ENCODE measurements at places on chromosomes 2 and 18.

GRCh38 chr2:209451209-209451834, 27.5 kb downstream of the MAP2 start:
- DNase-seq: no peak

GRCh38 chr2:230634146-230634545, 78.5 kb upstream of the CAB39 start:
- no peak for DNase-seq

DNA sequence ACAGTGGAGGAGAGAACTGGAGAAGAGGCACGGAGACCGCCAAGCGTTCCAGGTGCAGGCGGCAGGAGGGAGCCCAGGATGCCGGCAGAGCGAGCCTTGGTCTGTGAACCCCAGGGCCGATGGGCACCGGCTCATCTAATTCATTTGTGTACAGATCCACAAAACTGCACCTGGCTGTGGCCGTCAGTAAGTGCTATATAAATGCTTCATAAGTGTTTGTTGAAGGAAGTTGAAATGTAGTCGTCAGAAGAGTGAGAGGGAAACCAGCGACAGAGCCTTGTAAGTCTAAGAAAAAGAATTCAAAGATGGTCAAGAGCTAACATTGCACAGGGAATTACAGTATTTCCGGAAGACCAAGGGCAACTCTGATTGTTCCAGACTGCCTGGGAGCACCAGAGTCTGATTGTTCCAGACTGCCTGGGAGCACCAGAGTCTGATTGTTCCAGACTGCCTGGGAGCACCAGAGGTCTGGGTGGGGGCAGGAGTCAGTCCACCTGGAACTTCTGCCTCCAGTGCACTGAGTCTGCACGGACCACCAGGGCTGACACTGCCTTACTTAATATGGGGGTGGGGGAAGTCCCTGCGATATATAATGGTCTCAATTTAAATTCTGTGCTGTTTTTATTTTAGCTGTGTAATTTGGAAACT, 112.3 kb downstream of the BCL2 start:
- no peak for DNase-seq

DNA sequence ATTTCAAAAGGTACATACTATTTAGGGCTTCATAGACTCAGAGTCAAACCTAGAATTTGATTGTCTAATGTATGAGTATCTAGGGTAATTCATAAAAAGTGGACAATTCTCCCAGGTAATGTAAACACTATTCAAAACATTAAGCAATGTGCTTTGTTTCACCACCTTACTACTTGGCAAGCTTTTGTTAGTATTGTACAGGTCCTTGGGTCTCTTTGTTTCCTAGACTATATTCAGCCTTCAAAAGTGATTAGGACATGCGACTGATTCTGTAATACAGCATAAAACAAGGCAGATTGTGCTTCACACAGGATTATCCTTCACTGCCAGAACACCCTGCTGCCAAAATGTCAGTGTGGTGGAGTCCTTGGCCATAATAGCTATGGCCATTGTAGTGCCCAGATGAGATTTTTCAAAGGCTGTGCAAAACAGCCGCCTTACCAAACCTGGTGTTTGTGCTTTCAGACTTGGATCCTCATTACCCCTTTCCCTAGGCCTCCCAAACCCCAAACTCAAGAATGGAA, 90.1 kb upstream of the CAVIN2 start:
- DNase-seq: no peak

- no peak for DNase-seq
Measured at GRCh38 chr2:128263902-128264331, 54.8 kb downstream of the HS6ST1 start.

DNA sequence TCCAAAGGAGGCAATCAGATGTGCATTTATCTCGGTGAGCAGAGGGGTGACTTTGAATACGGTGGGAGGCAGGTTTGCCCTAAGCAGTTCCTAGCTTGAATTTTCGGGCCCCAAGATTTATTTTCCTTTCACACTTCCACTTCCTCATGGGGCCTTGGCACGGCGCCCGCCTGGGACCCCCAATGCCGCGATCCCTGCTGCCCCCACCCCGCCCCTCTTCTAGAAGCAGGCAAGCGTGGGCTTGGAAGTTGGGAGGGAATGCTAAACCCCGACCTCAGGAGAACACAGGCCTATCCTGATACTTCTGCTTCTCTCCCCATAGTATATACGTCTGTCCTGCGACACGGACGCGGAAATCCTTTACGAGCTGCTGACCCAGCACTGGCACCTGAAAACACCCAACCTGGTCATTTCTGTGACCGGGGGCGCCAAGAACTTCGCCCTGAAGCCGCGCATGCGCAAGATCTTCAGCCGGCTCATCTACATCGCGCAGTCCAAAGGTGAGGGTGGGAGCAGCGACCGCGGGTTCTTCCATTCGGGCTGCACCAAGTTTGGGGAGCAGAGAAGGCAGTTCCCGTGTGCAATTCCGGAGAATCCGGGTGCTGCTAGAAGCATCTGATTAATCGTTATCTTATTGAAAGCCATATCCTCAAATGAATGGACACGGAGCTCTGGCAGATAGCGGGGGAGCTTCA, 21.6 kb downstream of the TRPM8 start:
- no peak for DNase-seq

DNA sequence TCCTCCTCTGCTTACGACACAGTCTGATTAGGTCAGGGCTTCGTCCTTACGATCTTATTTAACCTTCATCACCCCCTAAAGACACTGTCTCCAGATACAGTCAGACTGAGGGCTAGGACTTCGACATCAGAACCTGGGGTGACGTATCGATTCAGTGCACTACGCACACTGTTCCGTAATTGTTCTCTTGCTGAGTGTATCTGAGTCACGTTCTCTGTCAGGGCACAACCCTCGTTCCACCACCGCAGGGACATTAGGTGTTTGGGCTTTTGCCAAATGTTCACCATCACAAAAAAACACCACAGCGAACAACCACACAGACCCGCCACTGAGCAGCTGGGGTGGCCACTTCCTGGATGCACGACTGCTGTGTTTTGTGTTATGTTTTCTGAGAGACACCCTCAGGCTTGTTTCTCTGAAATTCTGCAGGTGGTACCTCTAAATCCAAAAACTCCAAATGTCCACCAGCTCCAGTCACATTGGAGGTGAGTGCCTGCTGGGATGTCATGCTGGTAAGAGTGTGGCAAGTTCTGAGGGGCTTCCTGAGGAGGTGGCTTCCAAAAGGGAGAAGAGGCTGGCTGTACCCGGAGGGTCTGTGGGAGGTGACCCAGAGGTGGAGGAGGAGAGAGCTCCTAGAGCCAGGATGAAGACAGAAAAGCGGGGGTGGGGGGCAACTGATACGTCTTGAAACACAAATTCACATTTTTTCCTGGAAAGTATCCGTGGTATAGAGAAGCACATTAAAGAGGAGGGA, 66.6 kb downstream of the ADNP2 start:
- no peak for DNase-seq

DNA sequence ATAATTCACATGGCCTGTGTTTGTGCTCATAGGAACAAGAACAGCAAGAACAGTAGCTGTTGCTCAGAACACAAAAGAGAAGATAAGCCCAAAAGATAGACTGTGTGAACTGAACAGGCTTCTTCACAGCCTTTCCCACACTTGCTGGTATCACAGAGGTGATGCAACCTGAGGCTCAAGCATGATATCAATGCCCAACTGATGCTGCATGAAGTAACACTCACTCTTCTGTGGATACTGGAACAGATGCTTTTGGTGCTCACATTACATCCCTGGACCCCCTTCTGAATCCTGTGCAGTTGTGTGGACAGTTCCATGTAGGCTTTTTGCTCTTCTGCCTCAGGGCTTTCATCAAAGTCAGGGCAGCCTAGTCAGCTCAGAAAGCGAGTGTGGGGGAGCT, 88.4 kb upstream of the RND3 start:
- peak; percentile 35 for DNase-seq

GRCh38 chr2:53896864-53897263, 37.1 kb upstream of the GPR75 start:
- peak; percentile 47 for DNase-seq

GRCh38 chr2:195910570-195910969, 158.1 kb downstream of the DNAH7 start:
- DNase-seq: no peak

GRCh38 chr2:231355508-231356465, 39.7 kb upstream of the B3GNT7 start:
- no peak for DNase-seq

GRCh38 chr18:7572822-7573221, 5.7 kb downstream of the PTPRM start:
- peak; percentile 27 for DNase-seq

GRCh38 chr2:30197570-30198192, 33.7 kb upstream of the LBH start:
- no peak for DNase-seq

DNA sequence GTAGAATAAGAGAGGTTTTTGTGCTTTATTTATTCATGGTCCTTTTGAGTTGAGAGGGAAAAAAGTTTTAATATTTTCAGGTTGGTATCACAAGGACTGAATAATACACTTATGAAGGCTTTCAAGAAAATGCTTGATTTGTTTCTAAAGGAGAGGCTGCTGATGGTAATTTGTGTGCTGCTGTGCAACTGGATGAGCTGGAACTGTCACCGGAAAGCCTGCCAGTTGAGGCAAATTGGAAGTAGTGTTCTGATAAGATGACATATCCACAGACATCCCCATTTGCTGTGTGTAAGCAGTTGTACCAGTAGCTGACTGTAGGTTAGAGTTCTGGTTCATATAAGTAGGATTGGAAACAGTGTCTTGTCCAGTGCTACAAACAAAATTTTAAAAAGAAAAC, 21.6 kb upstream of the CACNB4 start:
- no peak for DNase-seq

GRCh38 chr2:166293984-166294383, 81.8 kb downstream of the SCN9A start:
- DNase-seq: peak; percentile 4

DNA sequence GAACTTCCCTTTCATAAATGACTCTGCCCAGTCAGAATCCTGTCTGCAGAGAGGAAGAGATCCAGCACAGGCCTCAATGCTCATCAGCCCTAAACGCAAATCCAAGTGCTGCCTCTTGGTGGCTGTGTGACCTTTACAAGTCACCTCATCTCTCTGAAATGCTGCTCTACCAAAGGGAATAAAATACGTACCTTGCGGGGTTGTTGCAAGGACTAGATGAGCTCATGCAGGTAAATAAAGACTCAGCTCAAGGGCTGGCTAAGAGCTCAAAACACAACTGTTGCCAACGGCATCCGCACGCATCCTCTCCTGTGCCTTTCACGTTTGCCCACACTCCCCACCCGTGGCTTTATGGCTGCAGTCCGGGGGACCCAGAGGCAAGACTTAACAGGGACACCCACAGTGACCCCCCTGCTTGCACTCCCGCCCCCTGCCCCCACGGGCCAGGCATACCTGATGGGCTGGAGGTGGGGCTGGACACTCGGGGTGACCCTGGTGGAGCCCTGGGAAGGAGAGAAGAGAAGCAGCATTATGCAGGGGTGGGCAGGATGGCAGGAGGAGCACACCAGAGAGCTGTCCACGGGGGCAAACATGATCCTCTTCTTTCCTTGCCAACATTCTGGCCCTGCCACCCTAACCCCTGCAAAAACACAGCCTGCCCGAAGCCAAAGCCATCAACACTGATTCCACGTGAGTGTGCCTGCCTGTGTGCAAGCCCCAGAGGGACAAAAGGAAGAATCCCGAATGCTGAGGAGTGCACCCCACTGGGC, 102.6 kb downstream of the TNS1 start:
- DNase-seq: no peak

- DNase-seq: no peak
Measured at GRCh38 chr18:79399275-79400081, 3.7 kb downstream of the NFATC1 start.

GRCh38 chr2:201983174-201983573, 50.5 kb upstream of the FZD7 start:
- DNase-seq: no peak

DNA sequence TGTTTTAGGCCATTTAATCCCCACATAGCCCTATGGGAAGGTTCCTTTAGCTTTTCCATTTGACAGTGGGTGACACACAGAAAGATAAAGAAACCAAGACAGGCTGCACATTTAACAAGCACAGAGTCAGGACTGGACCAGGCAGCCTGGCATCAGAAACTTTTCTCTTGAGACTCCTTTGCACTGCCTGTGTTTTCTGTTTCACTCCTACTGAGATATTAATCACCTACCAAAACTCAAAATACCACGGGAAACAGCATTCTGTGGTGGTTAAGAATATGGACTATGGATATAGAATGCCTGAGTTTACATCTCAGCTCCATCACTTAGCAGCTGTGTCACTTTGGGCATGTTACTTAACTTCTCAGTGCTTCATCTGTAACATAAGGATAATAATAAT, 73.3 kb downstream of the CTAGE1 start:
- no peak for DNase-seq

DNA sequence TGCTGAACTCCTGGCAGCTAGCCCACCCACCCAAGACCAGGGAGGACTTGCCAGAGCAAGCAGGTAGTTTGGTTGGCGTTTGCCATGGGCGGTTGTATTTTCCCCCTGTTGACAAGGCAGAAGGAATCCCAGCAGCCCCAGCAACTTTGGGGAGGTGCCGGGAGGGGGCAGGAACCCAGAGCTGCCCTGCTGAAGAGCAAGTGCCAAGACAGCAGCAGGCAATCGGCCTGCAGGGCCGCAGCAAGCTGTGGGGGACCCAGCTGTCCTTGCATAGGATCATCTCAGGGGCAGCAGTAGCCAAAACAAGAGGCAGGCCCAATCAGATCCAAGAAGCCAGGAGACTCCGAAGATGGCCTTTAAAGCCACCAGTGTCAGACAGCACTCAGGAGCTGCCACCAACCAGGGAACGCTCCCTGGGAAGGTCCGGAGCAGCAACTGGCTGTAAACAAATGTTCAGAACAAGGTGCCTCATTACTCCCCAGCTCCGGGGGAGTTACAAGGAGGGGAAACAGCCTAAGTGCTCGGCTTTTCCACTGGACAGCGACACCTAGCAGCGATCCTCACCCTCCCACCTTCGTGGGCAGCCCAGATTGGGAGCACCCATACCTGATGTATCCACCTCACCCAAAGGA, 2.1 kb downstream of the ST8SIA5 start:
- no peak for DNase-seq

DNA sequence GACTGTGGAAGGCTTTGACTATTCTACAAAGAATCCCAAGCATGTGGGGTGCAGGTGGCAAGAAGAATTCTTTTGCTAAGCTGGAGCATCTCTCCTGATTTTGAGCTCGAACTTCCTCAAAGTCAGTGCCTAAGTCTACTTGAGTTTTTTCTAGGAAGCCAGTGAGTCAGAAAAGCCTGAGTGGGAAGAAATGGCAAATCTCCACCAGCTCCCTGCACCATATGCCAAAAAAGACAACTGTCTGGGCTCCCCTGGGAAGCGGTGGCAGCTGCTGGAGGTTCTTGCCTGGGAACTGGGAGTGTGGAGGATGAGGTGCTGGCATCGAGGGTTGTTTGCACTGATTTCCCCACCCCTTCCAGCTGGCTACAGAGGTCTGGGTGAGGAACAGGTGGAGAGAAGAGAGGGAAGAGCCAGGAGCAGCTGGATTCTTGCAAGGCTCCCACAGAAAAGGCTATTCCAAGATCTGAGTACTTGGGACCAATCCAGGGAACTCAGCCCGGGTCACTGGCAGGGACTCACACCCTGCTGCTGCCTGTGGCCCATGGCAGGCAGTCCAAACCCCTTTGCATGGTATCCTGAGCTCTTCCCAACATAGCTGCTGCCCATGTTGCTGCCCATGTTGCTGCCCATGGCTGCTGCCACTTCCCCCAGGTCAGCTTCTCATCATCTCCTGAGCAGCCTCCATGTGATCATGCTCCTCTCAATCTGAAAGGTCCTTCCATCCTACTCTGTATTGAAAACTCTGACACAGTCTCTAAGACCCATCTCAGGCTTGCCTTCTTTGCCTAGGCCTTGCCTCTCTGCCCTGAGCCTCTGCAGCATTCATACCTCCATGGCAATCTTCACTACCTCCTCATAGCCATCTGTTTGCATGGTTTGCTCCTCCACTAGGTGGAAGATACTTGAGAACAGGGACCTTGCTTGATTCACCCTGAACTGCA, 128.3 kb upstream of the SPATS2L start:
- peak; percentile 75 for DNase-seq
